ENCODE measurements at places on chromosomes 2 and 18. TPM values are rescaled to one million over a fixed set of nuclear protein-coding genes. Genes with fewer than 3 reads are reported as not detected.

DNA sequence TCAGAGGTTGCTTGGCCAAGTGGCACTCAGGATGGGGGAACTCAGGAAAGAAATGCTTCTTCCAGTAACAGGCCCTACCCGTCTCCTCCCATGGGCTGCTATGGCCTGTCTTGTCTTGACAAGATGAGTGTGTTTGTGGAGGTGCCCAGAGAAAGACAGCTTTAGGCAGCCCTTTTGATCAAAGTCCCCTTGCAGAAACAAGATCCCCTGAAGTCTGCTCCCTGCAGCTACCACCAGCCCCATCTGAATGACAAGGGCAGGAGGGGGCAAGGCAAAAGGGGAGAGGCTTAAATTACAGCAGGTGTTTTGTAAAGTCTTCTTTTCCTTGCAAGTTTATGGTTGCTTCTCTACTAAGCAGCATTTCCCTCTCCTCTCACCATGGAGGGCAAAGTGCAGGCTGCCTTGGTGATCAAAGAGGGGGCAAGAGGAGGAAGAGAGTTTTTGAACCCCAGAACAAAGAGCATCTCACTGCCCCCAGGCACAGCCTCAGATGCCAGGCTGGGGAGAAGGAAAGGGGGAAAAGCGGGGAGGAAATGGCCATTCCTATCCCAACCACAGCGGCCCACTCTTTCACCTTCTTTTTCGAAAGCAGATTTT lies 6.7 kb downstream of the EVA1A start:
- H3K27me3 ChIP-seq: peaks cover 16% of the 10 kb centered on the region
- H3K4me1 ChIP-seq: no peaks in the 10 kb centered on the region
- no peak overlapping the region for H3K27ac ChIP-seq

DNA sequence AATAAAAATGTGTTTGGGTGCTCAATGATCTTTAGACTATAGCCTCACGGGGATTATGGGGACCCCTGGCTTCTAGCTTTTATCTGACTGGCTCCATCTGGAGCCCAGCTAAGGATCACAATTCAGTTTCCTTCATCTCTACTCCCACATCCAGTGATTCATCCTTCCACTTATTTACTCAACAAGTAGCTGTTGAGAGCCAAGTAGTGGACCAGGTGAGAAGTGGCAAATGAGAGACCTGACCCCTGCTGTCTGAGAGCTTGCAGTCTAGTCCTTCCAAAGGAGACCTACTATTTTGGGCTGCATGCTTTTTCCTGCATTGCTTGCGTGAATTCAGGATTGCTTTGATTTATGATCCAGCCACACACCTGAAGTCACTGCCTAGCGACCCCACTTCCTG lies 10.7 kb upstream of the DSG3 start:
- no peak overlapping the region for H3K27ac ChIP-seq
- no peak overlapping the region for H3K4me3 ChIP-seq
- DNase-seq: no peak
- no peaks in the 10 kb centered on the region for H3K36me3 ChIP-seq
- H3K4me1 ChIP-seq: no peaks in the 10 kb centered on the region
- peaks cover 2% of the 10 kb centered on the region for H3K27me3 ChIP-seq

DNA sequence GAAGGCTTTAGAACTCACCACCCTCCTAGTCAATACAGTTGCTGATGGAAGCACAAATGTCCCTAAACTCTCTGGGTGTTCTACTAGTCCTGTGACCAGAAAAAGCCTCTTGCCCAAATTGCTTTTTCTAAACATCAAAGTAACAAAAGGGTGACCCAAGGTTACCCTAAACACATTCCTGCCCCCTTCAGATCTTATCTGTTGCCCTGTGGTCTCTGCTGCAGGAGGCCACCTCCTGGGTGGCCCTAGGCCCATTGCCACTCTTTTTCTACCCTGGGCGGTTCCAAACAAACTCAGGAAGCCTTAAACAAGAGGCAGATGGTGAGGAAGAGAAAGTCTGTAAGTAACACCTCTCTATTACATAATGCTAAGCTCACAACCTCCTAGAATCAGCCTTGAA lies 3.3 kb downstream of the RNF152 start:
- H3K27ac ChIP-seq: no peak overlapping the region
- H3K4me3 ChIP-seq: no peak overlapping the region
- peaks cover 13% of the 10 kb centered on the region for H3K4me1 ChIP-seq
- H3K27me3 ChIP-seq: peaks cover 43% of the 10 kb centered on the region
- H3K36me3 ChIP-seq: no peaks in the 10 kb centered on the region

The BOLL gene
- 0.51 TPM for total RNA-seq

DNA sequence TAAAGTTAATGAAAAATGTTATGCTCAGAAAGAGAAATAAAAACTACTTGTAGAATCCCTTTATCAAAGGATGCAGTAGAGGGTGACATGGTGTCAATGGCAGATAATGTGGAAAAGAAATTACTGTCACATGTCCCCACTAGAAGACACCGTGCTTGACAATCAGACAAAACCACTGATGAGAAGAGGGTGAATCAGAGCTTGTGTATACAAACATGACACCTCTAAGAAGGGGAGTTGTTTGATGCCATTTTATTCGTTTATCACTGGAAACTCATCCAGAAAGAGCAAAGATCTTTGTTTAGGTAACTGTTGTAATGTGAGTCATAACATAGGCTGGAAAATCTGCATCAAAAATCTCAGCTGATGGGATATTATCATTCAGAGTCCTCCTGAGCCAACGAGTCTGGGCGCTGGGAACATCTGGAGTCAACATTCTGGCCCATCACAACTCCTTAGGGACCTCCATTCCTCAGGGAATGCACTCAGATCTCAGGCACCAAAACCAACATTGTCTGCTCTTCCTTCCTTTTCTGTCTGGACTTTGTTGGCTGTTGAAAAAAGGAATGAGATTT lies 49.5 kb upstream of the RAB12 start:
- H3K4me3 ChIP-seq: no peak overlapping the region
- H3K4me1 ChIP-seq: no peaks in the 10 kb centered on the region
- no peak for DNase-seq
- peaks cover 3% of the 10 kb centered on the region for H3K27me3 ChIP-seq

The SERPINB2 gene
- total RNA-seq: not detected

The DYSF gene
- total RNA-seq: not detected

The SLC9A4 gene
- total RNA-seq: not detected

- no peak for DNase-seq
- H3K4me3 ChIP-seq: no peak overlapping the region
- no peak overlapping the region for H3K27ac ChIP-seq
- H3K4me1 ChIP-seq: no peaks in the 10 kb centered on the region
These were observed 81.5 kb upstream of the SMAD2 start for GRCh38 chr18:48011926-48012465.

- DNase-seq: no peak
- no peak overlapping the region for H3K4me3 ChIP-seq
- peaks cover 2% of the 10 kb centered on the region for H3K27me3 ChIP-seq
- no peak overlapping the region for H3K27ac ChIP-seq
- no peaks in the 10 kb centered on the region for H3K36me3 ChIP-seq
These were observed 276.9 kb downstream of the CAMKMT start for GRCh38 chr2:44638649-44639048.

The CCDC148 gene
- not detected for total RNA-seq

The CD8B2 gene
- 0.54 TPM for total RNA-seq

The CIAO1 gene
- 115 TPM for total RNA-seq

The ANKRD30B gene
- not detected for total RNA-seq

DNA sequence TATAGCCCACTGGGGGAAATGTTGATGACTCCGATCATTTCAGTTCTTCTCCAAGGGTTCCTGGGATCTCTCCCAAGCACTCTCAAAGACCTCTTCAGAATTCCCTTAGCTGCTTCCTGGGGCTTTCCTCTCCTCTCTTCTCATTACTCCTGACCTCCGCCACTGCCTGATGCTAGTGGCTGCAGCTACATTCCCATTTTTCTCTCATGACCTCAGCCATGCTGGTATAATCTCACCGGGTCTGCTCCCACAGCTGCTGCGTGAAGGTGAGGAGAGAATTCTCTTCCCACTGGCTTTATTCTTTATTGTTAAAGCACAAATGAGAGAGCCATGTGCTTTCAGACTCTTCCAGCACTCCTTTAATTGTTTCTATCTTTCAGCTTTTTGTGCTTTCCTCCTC lies 312.0 kb upstream of the ETAA1 start:
- H3K36me3 ChIP-seq: no peaks in the 10 kb centered on the region
- no peak overlapping the region for H3K4me3 ChIP-seq
- no peaks in the 10 kb centered on the region for H3K27me3 ChIP-seq
- H3K27ac ChIP-seq: no peak overlapping the region

GRCh38 chr2:26849056-26849999 lies 1.4 kb downstream of the DPYSL5 start:
- H3K36me3 ChIP-seq: no peaks in the 10 kb centered on the region
- H3K27me3 ChIP-seq: peaks cover 66% of the 10 kb centered on the region
- DNase-seq: no peak
- H3K27ac ChIP-seq: no peak overlapping the region
- H3K4me3 ChIP-seq: peak overlapping the region; percentile 53

GRCh38 chr2:30434708-30435107 lies 12.3 kb upstream of the LCLAT1 start:
- no peaks in the 10 kb centered on the region for H3K36me3 ChIP-seq
- H3K27me3 ChIP-seq: peaks cover 3% of the 10 kb centered on the region
- DNase-seq: no peak

The TACR1 gene
- total RNA-seq: not detected

GRCh38 chr2:32058130-32058529 lies 5.2 kb upstream of the SPAST start:
- H3K27me3 ChIP-seq: peaks cover 6% of the 10 kb centered on the region
- no peak for DNase-seq
- H3K4me3 ChIP-seq: no peak overlapping the region

- H3K27ac ChIP-seq: no peak overlapping the region
- H3K27me3 ChIP-seq: peaks cover 9% of the 10 kb centered on the region
- H3K4me3 ChIP-seq: no peak overlapping the region
- no peaks in the 10 kb centered on the region for H3K36me3 ChIP-seq
These were observed 115.4 kb upstream of the PKDCC start for GRCh38 chr2:41932241-41933045.

DNA sequence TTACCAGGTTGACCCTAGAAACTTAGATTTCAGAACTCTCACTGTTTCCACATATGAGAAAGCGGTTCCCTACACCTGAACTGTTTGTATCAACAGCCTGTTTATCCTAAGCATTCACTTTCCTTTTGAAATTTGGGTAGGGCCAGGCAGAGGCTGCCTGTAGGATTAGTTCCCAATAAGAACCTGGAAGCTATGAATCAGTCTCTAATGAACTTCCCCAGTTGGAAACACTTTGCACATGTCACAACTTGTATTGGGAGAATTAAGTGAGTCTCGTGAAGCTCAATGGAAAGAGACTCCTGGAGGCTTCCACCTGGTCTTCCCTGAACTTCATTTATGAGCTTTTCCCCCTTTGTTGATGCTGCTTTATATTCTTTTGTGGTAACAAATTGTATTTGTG lies 486.6 kb upstream of the HS6ST1 start:
- H3K27ac ChIP-seq: no peak overlapping the region
- no peaks in the 10 kb centered on the region for H3K4me1 ChIP-seq
- H3K4me3 ChIP-seq: no peak overlapping the region
- DNase-seq: no peak
- H3K27me3 ChIP-seq: peaks cover 2% of the 10 kb centered on the region

- no peak overlapping the region for H3K4me3 ChIP-seq
- no peaks in the 10 kb centered on the region for H3K27me3 ChIP-seq
- H3K27ac ChIP-seq: no peak overlapping the region
- no peak for DNase-seq
- peaks cover 18% of the 10 kb centered on the region for H3K36me3 ChIP-seq
- no peaks in the 10 kb centered on the region for H3K4me1 ChIP-seq
These were observed 156.8 kb downstream of the THADA start for GRCh38 chr2:43438858-43439655.

The CYP27A1 gene
- 0.39 TPM for total RNA-seq

The EIF4E2 gene
- 96.2 TPM for total RNA-seq

GRCh38 chr18:34787931-34788532 lies 77.9 kb downstream of the DTNA start:
- peaks cover 4% of the 10 kb centered on the region for H3K27me3 ChIP-seq
- DNase-seq: no peak
- H3K4me1 ChIP-seq: peaks cover 4% of the 10 kb centered on the region
- no peak overlapping the region for H3K4me3 ChIP-seq
- no peak overlapping the region for H3K27ac ChIP-seq

DNA sequence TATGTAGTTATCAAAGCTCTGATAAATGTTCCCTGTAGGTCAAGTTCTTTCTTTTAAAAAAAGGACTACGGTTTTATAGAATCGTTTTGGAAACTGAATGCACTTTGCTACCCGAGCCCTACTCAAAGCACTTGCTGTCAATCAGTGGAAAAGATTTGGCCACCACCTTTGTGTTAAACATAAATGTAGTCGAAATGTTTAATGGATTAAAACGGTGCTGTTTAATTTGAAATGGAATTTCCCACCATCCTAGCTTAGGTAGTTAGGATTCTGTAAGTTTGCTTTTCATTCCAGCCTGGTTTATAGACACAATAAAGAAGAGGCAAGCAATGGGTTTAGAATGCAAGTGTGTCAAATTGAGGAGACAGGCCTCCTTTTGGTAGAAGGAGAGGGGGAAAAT lies 69.4 kb upstream of the MMADHC start:
- no peak overlapping the region for H3K27ac ChIP-seq
- no peak overlapping the region for H3K4me3 ChIP-seq
- H3K36me3 ChIP-seq: no peaks in the 10 kb centered on the region
- H3K4me1 ChIP-seq: no peaks in the 10 kb centered on the region

- no peaks in the 10 kb centered on the region for H3K27me3 ChIP-seq
- no peak overlapping the region for H3K27ac ChIP-seq
- H3K36me3 ChIP-seq: no peaks in the 10 kb centered on the region
- DNase-seq: no peak
- no peak overlapping the region for H3K4me3 ChIP-seq
- no peaks in the 10 kb centered on the region for H3K4me1 ChIP-seq
These were observed 24.6 kb upstream of the B3GNT7 start for GRCh38 chr2:231370749-231371429.

DNA sequence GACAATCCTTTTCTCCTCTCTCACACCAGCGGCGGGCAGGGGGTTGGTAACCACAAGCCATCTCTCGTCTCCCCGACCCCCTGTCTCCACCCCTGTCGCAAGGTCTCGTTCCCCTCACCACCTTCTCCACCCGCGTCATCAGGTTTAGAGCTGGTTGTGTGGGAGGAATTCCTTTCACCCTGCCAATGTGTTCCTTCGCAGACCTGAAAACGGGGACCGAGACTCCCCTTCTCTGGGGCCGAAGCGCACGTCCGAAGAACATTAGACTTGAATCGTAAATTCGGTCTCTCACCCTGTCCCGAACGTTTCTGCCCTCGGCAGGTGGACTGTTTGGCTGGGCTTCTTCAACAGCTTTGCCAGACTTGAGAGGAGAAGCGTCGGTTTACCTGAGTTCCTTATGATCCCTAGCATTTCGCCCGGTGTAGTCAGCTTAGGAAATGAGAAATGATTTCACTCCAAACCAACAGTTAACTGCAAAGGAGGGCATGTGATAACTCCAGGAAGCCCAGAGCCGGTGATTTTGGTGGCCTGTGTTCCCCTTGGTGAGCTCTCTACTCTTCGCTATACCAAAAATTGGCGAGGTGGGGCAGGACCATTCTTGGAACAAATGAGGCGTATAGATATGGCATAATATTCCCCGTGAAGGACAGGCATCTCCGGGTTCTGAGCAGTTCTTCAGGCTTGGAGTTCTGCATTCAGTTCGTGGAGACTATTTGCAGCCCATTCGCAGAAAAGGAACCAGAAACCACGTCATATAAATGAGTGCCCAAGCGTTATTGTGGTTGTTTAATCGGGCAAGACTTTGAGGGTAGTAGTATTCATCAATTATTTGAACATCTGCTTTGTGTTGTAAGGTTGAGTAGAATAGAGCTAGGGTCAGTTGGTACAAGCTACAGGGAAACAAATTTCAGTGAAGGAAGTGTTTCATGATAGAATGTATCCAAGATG lies 694 bp downstream of the CFAP36 start:
- H3K4me1 ChIP-seq: peaks cover 17% of the 10 kb centered on the region
- H3K36me3 ChIP-seq: peaks cover 6% of the 10 kb centered on the region
- H3K4me3 ChIP-seq: peak overlapping the region; percentile 97
- H3K27me3 ChIP-seq: no peaks in the 10 kb centered on the region
- peak; percentile 15 for DNase-seq

The TMEM163 gene
- total RNA-seq: 0.21 TPM

Measured in activated T-helper 1 cell treated with anti-CD3 and anti-CD28 coated beads, Interleukin-12 subunit alpha, Interleukin-12 subunit beta, Interleukin-2, Interleukin-4 antibody, amounts not matched to agents 30 ng/mL and 10 ng/mL and 1 ng/mL, durations not matched to agents 14 hours and 24 hours and 36 hours (primary cell).